ENCODE measurements at places on chromosomes 6 and 20. TPM values are rescaled to one million over a fixed set of nuclear protein-coding genes. Genes with fewer than 3 reads are reported as not detected.

GRCh38 chr6:156575361-156575760 is 201.8 kb upstream of the ARID1B start:
- DNase-seq: no peak

- no peak for DNase-seq
Observed at GRCh38 chr20:60272790-60273189, 314.6 kb downstream of the CDH26 start.

Gene C6orf89
- total RNA-seq: 53.8 TPM

GRCh38 chr6:137746264-137746663 is 120.8 kb upstream of the TNFAIP3 start:
- no peak for DNase-seq

Gene TMEM170B
- total RNA-seq: 0.50 TPM

DNA sequence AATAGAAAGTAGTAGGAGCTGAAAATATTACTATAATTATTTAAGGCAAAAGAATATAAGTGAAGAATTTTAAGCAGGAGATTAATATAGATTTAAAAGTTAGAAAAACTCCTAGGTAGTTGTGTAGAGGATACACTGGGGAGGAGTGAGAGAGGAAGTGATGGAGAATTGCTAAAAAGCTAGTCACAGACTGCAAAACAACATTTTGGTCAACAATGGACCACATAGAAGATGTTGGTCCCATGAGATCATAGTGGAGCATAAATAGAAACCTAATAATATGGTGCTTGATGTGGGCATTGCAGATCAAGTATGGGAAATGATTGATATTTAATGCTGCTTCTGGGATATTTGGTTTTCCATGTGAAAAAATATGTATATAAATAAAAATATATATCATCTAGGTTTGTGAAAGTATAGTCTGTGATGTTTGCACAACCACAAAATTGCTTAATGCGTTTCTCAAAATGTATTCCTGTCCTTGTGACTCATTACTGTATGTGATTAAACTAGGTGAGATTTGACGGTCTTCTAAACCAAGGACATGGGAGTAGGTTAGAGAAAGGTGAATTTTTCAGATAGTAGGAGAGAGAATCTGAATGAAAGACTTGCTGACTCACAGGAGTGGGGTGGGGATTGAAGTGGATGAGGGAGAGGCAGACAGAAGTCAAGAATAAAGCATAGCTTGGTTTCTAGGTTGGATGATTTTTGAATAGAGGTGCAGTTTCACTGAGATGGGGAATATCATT is 174.0 kb downstream of the BCKDHB start:
- no peak for DNase-seq

- peak; percentile 72 for DNase-seq
Observed at GRCh38 chr20:50120935-50121693, 8.2 kb upstream of the UBE2V1 start.

GRCh38 chr6:23340271-23340670 is 770.9 kb downstream of the HDGFL1 start:
- no peak for DNase-seq

GRCh38 chr20:38833857-38834164 is 28.3 kb downstream of the PPP1R16B start:
- no peak for DNase-seq

Gene SEL1L2
- total RNA-seq: not detected

Gene VNN1
- not detected for total RNA-seq

Gene HTR1E
- not detected for total RNA-seq

- DNase-seq: peak; percentile 64
Observed at GRCh38 chr6:136647363-136647852, 97.2 kb upstream of the MAP7 start.

DNA sequence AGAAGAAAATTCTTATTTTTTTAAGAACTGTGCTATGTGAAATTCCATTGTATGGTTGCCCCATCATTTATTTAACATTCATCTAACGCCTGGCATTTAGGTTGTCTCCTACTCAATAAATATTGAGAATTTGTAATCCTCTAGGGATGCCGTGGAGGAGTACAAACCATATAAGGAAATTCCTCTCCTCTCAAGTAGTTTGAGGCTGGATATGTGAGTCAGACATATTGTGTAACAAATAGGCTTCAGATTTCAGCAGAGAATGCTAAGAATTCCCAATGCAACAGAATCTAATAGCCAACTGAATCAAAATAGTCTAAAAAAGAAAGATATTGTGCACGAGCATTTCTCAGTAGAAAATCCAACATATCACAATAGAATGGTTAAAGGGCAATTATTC is 174.7 kb downstream of the OTOR start:
- DNase-seq: no peak

- DNase-seq: no peak
Observed at GRCh38 chr6:111784433-111784832, 88.8 kb downstream of the FYN start.

DNA sequence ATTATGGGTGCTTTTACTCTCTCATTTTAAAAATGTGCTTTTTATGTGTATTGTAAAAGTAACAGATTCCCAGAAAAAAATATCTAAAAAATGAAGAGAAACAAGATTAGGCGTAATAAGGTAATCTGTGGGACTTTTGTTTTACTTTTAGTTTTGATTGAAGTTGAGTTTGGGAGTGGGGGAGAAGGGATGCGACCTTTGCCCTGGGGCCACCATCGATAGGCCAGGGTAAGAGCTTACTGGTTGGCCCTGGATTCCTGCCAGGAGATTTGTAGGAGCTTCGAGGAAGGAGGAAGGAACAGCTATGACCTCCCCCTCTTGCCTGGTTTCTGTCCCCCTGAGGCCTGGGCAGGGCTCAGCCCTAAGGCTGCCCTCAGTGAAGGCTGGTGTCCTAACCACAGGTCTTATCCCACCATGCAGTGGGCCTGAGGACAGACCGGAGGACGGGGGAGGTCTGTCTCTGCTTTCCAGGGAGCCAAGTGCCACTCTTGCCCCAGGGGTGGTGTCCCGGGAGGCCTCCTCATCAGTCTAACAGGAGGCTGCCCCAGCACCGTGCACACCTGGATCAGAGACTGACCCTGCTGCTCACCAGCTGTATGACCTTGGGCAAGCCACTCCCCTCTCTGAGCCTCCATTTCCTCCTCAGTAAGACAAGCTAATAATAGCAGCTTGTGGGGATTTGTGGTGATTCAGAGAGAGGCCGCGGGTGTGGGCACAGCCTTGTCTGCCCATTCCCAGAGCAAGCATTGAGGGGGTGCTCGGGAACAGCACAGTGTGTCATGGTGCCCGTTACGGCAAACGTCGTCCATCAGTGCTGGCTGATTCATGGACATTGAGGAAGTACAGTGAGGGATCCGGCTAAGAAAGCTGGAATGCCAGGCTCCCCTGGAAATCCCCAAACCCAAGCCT is 21.2 kb downstream of the TGM2 start:
- no peak for DNase-seq

DNA sequence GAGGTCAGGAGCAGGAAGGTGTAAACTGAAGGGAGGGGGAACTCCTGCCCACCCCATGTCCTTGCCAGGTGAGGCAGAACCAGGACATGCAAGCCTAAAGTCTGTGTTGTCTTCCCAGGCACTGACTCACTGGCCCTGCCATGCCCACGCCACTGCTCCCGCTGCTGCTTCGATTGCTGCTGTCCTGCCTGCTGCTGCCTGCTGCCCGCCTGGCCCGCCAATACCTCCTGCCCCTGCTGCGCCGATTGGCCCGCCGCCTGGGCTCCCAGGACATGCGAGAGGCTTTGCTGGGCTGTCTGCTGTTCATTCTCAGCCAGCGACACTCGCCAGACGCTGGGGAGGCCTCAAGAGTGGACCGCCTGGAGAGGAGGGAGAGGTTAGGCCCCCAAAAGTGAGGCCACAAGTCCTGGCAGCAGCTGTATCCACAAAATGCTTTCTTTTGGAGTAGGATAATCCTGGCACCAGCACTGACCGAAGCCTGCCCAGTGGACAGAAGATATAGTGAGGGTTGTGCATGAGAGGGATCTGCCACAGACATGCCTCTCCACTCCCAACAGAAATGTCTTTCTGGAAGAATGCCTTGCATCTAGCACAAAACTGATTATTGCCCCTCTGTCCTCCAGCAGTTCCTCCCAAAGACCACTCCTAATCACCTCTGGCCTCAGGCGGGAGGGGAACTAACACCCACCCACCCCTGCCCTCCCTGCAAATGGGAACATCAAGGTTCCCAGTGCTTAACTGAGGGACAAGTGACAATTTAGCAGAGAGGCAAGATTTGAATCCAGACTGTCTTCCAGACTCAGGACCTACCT is 812 bp downstream of the MYMX start:
- DNase-seq: no peak

GRCh38 chr6:21752054-21752811 is 158.7 kb downstream of the SOX4 start:
- no peak for DNase-seq

DNA sequence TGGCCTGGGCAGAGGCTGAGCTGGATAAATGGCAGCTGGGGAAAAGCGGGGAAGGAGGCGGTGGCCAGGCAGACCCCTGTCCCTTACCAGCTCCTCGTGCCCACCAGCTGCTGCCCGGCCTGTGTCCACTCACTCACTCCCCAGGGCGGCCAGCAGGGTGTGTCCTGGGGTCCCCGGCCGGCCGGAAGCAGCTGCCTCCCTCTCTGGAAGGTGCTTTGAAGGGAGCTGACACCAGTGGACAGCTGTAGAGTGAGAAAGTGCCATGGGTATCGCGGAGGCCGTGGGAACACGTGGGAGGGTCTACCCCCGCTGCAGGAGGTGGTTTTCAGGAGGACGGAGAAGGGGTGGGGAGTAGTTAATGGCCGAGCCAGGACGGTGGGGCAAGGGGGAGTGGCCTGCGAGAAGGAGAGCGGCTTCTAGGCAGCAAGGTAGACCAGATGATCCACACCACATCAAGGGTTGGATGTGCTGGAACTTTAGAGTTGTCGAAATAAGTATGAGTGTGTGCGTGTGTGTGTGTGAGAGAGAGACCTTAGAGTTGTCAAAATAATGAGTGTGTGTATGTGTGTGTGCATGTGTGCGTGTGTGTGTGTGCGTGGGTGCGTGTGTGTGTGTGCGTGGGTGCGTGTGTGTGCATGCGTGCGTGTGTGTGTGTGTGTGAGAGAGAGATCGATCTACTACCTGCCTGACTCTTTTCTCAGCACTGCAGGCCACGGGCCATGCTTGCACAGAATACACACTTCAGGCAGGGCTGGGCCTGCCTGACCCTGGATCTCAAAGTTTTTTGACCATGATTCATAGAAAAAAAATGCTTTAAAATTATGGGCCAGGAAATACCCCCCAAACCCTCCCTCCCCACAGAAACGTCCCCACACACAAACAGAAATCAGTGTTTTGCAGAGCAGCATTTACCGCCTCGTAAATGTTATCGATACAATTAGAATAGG is 43.9 kb downstream of the CDH4 start:
- DNase-seq: no peak

DNA sequence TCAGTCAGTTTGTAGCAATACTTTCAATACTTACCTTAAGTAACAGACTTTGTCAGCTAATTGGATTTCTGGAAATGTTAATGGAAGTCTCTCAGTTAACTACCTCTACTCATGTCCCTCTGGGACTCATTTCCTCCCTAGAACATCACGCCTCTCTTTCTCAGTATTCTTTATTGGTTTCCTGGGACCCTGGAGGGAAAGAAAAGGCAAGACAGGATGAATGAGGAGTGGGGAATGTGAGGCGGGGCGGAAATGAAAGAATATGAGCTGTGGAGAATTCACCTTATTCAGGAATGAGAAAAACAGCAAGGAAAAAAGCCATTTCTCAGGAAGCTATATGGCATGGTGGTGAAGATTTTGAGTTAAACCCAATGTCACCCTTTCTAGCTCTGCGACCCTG is 62.7 kb downstream of the ANKS1A start:
- DNase-seq: no peak

DNA sequence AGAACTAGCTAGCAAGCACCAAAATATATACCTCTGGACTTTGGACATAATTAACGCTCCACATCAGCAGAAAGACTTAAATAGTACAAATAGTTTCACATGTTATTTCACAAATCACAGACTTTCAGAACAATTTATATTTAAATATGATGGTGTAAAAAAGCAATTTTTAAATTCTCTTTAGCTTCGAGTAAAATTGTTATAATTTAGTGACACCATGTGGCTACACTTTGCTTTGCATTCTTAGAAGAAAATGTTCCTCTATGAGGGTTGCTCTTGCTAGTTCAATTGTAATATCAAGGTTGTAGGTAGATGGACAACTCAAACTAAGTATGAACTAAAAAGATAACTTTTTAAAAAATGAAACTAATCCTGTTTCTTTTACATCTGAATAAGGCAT is 69.0 kb downstream of the BTBD9 start:
- DNase-seq: no peak

Gene PCED1A
- 25.0 TPM for total RNA-seq

GRCh38 chr6:139010674-139011073 is 17.9 kb upstream of the ABRACL start:
- no peak for DNase-seq

DNA sequence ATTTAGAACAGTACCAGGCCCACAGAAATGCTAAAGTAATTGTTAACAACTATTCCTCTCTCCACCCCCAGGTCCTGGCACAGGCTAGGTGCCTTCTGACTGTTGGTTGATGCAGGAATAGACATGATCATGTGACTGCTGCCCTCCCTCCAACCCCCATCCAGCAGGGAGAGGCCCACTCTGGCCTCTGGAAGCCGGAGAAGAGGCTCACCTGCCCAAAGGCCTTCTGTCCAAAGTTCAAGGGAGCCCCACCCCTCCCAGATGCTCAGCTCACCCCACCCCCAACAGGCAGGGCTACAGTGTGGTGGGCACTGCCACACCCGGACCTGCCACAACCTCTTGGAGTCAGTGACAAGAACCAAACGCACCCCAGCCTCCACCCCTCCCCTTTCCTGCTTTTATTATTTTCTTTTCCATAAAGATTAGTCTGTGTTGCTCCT is 26.9 kb upstream of the FOXP4 start:
- no peak for DNase-seq

Gene CST4
- total RNA-seq: not detected

DNA sequence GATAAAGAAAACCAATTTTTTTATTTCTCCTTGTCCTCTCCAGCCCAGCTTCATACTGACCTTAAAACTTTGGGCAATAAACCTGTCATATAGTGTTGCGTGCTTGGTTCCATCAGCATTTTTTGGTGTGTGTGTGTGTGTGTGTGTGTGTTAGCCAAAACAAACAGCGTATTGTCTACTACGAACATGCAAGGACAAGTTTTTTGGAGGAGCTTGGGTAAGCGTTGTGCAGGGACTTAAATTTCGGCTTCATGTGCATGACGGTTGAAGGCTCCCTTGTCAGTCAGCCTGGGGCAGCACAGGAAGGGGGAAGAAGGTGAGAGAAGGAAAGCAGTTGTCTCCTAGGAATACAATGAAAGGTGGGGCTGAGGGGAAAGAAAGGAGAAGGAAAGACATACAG is 62.0 kb upstream of the PAX1 start:
- no peak for DNase-seq

DNA sequence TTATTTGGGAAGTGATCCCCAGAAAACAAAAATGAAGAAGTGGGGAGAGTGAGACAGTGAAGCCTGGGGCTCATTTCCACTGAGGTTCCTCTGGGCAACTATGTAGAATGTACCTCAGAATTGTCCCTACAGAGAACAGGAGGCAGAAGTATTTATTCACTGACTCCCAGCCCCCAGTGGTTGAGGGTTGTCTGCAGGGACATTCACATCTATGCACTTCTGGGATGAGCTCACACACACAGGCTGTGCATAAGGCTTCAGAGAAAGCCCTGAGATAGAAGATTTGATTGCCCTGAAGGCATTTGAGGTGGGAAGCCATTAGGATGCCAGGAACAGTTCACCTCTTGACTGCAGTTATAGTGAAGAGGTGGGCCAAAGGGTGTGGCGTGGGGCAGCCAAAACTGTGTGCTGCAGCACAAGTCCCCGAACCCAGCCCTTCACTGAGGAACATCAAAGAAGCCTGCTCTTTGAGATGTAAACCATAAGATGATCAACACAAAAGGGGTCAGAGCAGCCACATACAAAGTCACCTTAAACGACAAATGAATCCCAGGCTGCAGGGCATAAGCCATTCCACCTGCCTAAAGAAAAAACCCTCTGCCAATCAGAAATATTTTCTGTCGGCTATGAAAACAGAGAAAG is 853.8 kb upstream of the FLRT3 start:
- DNase-seq: no peak

Gene LTB
- 1,194 TPM for total RNA-seq

Measured in activated CD4-positive, alpha-beta memory T cell treated with anti-CD3 and anti-CD28 coated beads, Interleukin-2, amount 10 ng/mL, durations not matched to agents 7 days and 5 days (primary cell).